HEK293T (cell line): ENCODE measurements at places on chromosomes 2 and 18.

- no peak for DNase-seq
These were observed 100.8 kb upstream of the KCTD1 start for GRCh38 chr18:26649193-26649543.

DNA sequence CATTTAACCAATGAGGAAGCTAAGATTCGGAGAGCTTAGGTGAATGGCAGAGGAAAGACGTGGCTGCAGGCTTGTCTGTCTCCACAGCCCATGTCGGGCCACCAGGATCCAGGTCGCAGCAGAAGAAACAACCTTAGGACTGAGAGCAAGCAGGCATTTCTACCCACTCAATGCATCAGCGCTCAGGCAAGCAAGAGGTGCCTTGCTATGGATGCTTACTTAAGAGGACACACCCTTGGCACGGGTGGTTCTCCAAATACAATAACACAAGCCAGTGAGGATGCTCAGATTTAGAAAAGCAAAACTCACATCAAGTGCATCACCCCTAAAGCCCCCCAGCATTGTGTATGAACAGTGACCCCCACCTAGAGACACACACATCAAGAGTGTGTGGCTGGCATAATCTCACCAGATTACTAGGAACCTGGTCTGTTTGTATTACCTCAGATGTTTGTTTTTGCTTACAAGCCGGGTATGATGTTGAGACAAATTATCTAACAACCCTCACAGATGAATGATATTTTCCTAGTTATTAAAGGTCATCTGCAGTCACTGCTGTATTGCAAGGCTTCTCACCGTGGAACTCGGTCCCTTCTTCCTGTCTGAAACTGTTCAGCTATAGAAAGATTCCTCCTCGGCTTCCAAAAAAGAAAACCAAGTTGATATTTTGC, 34.2 kb upstream of the NPAS2 start:
- no peak for DNase-seq

GRCh38 chr2:232162187-232162586, 200.7 kb downstream of the DIS3L2 start:
- DNase-seq: no peak

DNA sequence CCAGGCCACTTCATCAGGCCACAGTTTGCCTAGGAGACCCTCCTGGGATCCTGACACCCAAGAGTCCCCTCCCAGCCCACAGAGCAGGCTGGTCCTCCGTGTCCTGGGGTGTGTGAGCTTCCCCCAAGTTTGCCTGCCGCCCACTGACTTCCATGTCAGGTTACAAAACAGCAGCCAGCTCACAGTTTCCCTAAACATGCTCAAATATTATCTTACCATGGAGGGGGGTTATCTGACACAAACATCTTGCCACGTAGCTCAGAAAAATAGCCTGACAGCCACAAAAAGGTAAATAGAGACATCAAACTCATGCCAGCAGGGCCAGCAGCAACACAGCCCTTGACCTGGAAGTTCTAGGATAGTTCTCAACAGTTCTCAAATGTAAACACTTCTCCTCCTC, 346.5 kb downstream of the TNS1 start:
- no peak for DNase-seq

DNA sequence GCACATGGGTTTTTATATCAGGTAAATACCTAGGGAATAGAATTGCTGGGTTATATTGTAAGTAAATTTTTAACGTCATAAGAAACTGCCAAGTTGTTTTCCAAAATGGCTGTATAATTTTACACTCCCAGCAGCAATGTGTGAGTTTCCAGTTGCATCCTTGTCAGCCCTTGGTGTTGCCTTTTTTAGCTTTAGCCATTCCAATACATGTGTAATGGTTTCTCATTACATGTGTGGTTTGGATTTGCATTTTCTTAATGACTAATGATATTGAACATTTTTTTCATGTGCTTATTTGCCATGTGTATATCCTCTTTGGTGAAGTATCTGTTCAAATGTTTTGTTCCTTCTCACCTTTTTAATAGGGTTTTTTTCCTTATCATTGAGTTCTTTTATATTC, 70.8 kb downstream of the ABI2 start:
- no peak for DNase-seq
